Activated naive CD4-positive, alpha-beta T cell (primary cell): ENCODE measurements at places on chromosomes 1 and 21.

- no peak for DNase-seq
These were observed 173.1 kb downstream of the TGFB2 start for GRCh38 chr1:218518216-218518740.

- DNase-seq = no peak
These were observed 33.3 kb upstream of the KCNE1 start for GRCh38 chr21:34545079-34545884.

DNA sequence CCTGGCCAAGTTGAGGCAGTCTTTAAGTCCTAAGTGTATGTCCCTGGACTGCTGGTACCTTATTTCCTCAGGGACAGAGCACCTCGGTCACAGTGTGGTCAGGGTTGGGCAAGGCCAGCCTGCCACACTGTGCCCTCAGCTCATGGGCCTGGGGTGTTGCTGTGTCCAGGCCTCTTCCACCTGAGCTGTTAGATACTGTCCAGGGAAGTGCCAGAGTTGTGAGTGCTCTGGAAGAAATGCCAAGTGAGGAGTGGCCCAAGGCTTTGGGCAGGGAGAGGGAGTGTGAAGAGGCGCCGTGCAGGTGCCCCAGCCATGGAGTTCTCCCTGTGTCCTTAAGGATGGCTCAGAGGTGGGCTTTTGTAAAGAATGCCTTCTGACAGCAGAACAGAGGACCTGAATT lies 15.3 kb downstream of the URB2 start:
- no peak for DNase-seq

GRCh38 chr1:184775885-184776284 lies 21.2 kb upstream of the EDEM3 start:
- no peak for DNase-seq

GRCh38 chr1:33399375-33399774 lies 31.5 kb downstream of the PHC2 start:
- DNase-seq = no peak

GRCh38 chr1:66220477-66220876 lies 313.5 kb upstream of the SGIP1 start:
- DNase-seq = no peak

DNA sequence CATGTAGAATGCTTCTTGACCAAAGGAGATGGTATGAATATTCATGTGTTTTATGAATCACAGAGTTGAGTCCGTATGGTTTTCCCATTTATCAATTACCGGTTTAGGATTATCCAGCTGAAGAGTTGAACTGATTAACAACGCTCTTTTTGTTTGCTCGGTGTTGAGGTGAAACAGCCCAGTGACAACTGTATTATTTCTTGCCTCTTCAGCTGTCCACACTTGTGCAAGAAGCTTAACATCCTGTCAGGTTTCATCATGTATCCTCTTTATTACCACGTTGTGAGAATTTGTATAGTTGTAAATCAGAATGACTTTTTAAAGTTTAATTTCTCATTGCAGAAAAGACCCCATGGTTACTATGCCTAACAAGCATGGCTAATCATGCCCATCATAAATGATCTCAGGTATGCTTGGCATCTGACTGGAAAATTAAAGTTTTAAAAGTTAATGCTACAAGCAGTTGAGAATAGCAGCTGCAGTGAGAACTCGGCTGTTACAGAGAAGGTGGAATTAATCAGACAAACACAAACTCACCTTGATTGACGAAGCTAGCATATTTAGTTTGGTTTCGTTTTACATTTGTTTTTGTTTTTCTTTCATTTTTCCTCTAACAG lies 563.2 kb upstream of the ADGRL2 start:
- DNase-seq = no peak

DNA sequence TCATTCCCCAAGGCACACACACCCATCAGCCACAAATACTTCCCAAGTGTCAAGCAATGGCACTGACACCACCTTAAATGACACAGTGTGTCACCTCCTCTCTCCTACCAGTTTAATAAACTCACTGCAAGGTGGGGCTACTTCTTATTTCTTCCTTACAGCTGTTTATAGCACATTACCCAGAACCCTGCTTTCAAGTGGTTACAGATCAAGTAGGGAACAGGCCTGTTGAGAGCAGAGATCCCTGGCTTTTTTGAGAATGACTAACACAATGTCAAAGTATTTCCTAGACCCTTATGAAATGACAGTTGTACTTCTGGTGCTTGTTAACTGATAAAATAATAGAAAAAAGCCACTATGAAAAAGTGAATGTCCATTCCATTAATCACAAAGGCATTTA lies 19.8 kb downstream of the ZBTB17 start:
- no peak for DNase-seq

DNA sequence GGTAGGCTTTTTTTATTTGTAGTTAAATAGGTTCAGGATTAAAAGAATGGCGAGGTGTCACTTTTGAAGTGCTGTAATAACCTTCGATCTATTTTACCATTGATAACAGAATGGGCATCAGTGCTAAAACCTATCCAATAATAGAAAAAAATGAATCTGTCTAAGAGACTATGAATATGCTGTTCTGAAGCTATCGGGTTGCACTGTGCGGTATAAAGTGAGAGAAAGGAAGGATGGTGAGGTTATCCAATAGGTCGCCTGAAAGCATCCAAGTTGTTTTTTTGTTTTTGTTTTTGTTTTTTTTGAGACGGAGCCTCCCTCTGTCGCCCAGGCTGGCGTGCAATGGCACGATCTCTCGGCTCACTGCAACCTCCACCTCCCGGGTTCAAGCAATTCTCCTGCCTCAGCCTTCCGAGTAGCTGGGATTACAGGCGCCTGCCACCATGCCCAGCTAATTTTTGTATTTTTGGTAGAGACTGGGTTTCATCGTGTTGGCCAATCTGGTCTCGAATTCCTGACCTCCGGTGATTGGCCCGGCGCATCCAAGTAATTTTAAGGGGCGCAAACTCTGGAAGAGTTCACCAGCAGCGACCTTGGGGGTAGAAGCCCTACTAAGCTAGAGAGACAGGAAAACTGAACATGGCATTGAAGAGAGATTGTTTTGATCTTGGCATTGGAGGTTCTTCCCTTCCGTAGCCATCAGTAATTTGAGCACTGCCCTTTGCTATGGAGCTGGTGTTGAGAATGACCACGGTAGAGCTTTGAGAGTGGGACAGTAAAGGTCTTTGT lies 8.7 kb upstream of the MDM4 start:
- no peak for DNase-seq

DNA sequence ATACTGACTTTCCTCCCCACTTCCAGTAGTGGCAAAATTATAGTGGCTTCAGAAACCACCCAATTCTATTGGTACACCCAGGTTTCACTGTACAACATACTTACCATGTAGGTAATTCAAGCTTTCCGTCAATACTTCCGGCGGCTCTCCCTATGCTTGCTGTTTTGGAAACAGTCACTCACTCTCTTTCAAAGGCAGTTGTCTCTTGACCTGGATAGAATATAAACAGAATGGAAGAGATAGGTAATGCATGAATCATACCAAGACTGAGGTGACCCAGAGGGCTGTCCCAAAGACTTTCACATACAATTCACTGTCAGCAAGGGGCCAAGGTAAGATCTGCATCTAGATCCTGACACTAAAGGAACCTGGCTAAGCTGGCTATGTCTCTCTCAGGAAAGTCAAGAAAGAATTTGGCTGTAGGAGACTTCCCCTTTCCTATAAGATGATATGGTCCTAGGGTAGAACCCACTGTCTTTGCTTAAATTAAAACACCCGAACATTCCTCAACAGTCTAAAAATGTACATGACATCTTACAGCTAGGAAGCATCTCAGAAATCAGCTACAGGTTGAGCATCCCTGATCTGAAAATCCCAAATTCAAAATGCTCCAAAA lies 59.6 kb downstream of the LUZP1 start:
- no peak for DNase-seq

DNA sequence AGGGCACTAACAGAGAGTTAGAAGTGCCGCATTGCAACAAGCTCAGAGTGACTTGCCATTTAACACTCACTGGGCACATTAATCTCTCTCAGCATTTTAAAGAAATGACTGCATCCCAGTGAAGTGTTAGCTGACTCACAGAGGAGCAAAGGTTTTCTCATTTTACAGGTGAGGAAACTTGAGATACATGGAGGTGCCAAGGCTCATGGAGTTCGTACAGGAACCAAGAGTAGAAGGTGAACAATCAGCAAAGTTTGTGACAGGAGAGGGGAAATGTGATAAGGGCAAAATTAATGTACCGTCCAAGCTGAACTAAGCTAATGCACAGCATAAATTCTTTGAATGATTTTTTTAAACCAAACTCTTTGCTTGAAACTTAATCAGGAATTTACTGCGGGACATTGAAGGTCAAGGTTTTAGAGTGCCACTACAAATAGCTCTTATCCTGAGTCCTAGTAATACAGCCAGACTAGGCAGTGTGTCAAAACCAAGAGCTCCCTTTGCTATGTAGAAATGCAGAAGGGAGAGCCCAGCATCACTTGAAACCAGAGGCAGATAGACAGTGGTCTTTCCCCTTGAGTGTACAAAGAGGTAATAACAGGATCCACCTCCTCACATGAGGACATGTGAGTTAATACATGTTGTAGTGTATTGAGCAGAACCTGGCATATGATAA lies 22.4 kb upstream of the NTPCR start:
- no peak for DNase-seq

- no peak for DNase-seq
These were observed 11.4 kb upstream of the VANGL1 start for GRCh38 chr1:115630342-115630741.

DNA sequence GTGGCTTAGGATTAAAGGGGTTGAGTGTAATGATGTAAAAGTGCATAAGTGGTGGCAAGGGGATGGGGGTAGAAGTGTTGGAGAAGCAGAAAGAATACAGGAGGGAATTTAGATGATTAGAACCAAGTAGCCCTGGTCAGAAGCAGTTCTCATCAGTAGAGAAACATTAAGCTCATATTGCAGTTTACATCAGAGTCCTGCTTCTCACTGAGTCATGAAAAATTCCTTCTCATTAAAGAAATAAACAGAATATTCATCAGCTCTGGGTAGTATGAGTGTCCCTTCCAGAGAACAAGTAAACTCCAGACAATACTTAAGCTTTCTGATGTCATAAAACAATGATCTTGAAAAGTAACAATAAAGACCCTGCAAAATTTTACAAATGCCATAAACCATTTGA lies 36.5 kb downstream of the LRRIQ3 start:
- no peak for DNase-seq

DNA sequence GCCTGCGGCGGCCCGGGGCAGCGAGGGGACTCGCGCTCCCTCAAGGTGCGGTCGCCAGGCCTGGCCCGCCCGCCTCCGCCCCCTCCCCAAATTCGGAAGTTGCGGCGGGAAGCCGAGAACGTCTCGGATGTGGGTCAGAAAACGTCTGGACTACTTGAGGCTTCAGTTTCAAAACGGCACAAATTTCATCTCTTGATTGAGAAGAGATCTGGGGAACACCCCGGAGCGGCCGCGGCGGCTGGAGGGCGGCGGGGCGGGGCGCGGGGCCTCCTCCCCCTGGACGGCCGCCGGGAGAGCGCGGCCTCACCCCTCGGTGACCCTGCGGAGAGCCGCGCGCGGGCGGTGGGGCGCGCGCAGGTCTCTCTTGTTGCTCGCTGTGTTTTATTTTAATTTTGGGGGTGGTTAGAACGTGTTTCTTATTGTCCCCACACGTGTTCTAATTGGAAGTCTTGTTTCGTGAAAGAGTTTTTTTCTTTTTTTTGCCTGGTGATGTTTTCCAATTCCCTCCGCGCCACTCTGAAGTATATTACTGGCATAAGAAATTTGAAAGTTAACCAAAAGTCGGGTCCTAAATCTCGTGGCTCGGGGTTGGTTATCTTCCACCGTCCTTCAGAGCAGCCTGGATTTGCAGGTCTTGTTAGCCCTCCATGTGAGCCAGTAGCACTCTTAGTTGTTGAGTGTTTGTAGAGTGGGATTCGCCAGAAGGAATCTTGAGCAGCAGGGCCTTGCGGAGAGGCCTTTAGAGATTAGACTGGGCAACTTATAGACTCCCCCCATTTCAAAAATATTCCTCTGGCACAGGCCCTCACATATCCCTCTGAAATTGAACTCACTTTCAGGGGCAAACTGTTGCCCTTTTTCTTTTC lies 749 bp downstream of the PCBP3 start:
- no peak for DNase-seq

DNA sequence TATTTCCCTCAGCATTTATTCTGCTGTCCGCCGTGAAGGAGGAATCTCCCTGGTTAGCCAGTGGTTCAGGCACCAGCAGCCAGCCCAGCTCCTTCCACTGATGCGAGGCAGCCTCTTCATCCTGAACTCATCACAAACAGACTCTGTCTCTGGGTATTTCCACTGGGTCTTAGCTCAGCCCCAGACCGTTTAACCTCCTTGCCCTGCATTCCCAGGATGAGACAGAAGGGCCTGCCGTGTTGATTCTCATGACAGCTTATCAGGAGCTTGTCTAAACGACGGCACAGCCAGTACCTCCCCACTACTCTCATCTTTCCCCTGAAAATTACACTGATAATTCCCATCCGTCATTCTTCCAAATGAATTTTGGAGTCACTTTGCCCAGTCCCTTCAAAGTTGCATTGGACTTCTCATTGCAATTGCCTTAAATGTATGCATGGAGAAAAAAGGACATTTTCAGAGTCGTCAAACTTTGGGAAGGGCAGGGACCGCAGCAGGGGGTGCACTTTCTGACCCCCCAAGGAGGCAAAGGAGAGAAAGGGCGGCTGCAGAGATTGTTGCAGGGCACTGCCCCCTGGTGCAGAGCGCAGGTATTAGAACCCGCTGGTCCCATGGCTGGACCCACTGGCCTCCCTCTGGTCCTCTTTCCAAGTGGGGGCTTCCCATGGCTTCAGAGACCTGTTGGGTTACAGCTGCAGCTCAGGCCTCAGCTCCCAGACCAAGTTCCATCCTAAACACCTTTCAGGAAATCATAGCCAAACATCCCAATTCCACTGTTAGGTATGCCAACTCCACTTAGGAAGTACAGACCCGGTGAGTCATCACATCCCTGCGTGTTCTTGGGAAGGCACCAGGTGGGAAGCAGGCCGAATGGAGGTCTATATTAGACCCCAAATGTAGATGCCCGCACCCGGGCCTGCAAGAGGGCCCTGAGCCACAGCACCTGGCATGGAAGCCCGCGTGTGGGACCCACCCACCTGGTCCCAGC lies 3.7 kb upstream of the MEGF6 start:
- DNase-seq = no peak

DNA sequence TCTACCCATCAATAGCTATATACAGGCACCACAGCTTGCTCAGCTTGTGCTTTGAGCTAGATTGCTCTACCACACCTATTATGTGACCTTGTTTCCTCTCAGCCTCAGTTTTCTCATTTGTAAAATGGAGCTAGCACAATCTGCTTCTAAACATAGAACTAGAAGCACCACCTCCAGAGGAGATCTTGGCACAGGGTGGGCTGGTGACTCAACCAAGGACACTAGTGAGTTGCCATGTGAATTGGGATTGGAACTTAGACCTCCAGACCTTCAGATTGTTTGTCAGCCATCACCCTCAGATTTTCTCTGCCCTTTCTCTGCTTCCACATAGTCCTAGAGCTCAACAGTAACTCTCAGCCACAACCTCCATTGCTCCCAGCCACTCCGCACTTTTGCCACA lies 3.0 kb upstream of the MACO1 start:
- no peak for DNase-seq

- no peak for DNase-seq
These were observed 617 bp upstream of the ADGRL2 start for GRCh38 chr1:81799939-81800694.

DNA sequence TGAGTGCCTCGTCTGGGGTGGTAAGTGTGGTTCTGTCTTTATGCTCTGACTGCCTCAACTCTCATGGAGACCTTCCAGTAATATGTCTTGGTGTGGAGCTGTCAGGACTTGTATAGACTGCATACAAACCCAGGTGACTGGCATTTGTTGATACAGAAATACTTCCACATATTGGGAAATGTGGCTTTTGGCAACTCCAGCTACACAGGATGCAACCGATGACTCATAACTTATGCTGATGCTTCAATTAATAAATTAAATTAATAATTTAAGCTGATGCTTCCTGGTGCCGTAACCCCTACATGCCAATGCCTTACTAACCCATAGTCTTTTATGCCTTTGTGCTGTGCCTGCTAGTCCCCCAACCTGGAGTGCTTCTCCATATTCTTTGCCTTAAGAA lies 72.3 kb upstream of the ARTN start:
- no peak for DNase-seq
